ENCODE measurements at places on chromosomes 5 and 9.

- DNase-seq = no peak
Measured at GRCh38 chr5:113866763-113867162, 353.3 kb downstream of the YTHDC2 start.

GRCh38 chr5:94072116-94072515 is 330.7 kb upstream of the POU5F2 start:
- no peak for DNase-seq

GRCh38 chr5:9356351-9356825 is 189.5 kb downstream of the SEMA5A start:
- no peak for DNase-seq

- DNase-seq = no peak
Measured at GRCh38 chr9:12838546-12838945, 63.7 kb downstream of the LURAP1L start.

DNA sequence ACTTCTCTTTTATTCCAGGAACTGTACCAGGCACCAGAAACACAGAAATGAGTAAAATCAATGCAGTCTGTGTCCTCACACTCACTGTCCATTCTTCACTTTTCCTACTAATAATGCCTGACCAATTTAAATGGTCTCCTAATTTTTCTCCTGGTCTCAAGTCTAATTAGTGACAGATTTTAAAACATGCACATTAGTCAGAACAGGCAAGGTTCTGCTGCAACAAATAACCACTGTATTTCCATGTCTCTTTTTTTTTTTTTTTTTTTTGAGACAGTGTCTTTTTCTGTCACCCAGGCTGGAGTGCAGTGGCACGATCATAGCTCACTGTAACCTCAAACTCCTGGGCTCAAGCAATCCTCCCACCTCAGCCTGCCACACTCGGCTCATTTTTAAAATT is 99.6 kb downstream of the CEMIP2 start:
- no peak for DNase-seq

DNA sequence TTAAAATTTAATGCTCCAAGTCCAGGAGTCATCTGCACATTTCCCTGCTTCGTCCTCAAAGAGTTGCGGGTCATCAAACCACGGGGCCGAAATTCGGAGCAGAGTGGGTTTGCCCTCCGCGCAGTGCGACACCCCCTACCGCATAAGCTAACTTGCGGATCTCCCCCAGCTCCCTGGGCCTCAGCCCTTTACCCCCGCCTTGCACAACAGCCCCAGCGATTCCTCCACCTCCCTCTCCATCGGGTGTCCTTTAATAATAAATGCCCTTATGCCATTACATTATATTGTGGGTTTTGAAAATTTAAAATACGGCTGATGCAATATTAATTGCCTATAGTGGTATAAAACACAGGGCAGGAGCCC is 3.9 kb downstream of the POU4F3 start:
- no peak for DNase-seq

- peak; percentile 34 for DNase-seq
Measured at GRCh38 chr5:43389679-43390329, 22.4 kb downstream of the CCL28 start.

DNA sequence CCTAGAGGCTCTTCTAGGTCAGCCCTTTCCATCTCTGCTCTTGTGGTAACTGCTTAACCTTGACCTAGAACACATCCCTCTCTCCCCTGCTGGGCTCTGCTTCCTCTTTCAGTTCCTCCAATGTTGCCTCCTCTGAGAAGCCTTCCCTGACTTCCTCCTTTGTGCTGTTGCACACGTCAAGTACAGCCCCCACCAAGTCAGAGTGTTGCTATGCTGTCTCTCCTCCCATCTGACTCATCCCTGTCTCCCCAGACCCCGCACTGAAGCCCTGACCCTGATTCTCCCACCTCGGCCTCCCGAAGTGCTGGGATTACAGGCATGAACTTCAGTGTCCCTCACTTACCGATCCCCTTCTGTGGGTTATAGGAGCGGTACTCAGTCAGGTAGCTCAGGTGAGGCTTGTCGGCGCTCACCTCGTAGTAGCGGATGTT is 10.4 kb upstream of the TRIM14 start:
- DNase-seq = no peak

- DNase-seq = no peak
Measured at GRCh38 chr5:20231040-20231439, 243.0 kb upstream of the CDH18 start.

- DNase-seq = no peak
Measured at GRCh38 chr9:72805238-72805637, 147.6 kb downstream of the ALDH1A1 start.

DNA sequence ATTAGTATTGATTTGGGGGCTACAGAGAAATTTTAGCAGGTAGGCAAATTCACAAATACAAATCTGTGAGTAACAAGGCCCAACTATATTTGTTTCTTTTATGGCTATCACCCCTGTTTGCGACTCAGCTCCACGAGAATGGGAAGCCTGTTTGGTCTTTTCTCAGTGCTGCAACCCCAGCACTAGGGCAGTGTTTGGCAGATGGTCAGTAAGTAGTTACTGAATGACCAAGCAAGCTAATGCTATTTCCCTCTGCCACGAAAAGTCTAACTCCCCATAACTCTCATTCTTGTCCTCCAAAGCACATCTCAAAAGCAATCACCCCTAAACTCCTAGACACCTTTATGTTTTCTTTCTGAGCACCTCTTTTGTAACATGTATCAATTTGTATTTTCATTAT is 245.6 kb downstream of the DNAH5 start:
- no peak for DNase-seq

DNA sequence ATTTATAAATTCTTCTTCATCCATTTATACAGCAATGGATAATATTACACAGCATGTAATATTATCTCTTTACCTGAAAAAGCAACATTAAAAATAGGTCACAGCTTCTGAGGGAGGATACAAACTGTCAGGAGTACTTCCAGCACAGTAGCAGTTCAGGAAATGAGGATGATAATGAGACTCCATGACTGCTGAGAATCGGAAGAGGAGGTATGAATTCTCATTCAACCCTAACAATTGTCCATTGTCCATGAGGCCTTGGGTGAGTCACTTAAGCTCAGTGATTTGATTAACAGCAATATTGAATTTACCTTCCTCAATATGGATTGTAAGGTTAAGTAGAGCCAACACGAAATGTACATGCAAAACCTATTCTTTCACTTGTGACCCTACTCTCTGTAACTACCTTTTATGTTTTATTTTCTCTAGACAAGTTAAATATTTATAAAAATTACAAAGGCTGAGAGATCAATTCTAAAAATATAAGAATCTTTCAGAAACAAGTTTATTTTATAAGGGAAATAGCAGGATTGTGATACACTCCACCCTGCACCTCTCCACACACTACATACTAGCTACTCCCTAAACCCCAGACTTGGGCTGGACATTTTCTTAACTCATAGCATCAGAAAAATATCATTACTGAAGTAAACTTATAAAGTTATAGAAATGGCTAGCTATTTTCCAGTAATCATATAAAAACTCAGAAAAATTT is 159.1 kb upstream of the ACOT12 start:
- DNase-seq = no peak

DNA sequence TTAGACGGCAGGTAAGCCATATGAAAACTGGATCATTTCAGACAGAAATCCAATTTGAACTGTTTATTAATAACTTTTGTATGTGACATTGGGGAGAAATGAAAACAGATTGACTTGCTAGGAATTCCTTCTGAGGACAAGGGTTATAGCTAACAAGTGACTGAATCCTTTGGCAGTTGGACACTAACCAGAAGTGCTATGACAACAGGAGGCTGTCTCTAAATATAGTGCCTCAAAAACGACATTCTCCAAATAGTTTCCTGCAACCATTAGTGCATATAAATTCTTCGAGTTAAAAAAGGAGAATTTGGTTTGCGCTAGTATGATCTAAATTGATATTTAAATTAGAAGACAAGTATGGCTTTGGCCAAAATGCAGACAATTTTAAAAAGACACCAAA is 338.6 kb downstream of the PTPRD start:
- no peak for DNase-seq

- DNase-seq = no peak
Measured at GRCh38 chr5:177519463-177520235, 2.9 kb upstream of the DDX41 start.

DNA sequence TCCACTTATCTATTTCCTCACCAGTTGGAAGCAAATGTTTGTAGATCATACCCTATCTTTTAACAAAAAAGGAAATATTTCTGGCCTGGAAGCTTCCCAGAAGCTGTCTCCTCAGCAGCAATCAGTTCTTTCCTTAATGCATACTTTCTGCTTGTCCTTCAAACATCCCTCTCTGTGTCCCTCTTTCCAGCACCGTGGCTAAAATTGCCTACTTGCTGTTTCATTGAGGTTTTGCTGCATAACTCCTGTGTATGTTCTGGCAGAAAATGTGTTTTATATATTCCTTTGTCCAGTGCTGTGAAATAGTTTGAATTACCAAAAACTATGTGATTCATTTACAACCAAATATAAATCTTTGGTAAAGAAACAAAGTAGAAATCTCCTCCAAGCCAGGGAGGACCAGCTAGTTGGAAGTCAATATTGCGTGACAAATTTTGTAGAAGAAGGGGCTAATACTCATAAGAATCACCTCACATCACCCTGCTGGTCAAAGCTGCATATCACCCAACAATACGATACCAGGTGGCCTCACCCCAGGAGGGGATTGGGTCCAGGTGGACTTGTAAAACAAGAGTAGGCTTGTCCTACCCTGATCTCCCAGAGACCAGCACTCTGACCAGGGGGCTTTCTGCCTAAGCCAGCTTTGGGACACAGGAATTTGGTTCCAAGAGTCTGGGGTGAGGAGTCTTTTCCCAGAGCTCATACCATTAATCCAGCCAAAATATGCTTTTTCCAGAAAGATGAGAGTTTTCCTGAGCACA is 198.4 kb upstream of the SNX2 start:
- DNase-seq = no peak

DNA sequence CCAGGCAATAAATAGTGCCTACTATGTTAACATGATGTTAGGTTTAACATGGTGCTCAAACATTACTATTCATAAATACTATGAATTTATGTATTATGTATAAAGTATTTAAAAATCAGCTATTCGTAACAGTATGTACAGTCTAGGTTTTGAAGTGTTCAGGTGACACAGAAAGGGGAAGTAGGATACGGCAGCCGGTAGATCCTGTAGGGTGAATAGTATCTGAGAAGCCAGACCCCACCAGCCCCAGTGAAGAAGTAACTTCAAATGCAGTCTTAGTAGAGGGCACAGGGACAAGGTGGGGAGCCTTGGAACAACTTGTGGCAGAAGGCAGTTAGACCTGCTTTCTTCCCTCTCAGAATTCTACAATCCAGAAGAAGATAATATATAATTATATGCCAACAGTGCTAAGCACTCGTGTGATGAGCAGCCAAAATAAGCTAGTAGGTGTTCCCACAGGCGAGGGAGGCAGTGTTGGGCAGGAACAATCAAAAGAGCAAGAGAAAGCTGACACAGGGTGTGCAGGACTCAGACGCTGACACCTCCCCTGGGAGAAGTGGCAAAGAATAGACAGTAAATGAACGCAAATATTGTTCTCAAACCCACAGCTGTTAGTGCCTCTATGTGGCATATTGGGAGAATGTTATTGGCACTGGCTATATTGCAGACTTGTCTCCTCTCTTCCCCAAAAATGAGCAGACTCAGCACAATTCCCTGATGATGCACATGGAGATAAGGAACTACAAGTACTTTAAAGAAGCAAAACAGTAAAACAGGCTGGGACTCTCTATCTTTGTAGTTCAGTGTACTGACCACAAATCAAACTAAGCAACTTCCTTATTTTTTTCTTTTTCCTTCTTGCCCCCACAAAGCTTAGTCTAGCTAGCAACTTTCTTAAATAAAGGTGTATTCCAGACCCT is 4.6 kb downstream of the ZNF367 start:
- DNase-seq = peak; percentile 17

DNA sequence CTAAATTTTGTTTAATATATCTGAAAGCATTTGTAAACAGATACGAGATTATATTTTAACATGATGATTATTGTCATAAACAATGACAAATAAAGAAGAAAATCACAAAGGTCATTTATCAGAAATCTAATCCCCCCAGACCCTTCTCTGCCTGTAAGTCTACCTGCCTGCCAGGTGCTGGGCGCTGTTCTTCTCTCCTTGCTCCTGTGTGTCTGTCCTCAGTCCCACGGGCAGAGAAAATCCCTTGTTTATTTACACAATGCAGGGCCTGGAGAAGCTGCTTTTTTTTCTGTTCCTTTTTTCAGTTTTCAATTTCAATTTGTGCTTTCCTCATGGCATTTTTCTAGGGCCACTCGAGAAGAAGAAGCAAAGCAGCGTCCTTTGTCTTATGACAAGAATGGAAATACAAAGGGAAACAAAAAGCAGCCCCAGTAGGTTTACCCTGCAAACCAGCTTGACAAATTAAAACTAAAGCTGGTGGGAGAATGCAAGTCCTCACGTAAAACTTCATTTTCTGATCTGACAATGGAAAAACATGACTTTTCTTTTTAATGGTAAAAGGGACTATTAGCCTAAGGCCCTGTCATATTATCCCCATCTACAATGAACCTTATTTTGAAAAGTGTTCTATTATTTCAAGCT is 282.4 kb upstream of the KLF9 start:
- DNase-seq = no peak

GRCh38 chr9:137319739-137320551 is 17.9 kb upstream of the NRARP start:
- no peak for DNase-seq

- DNase-seq = peak; percentile 32
Measured at GRCh38 chr5:179265514-179266290, 79.6 kb downstream of the ADAMTS2 start.

- DNase-seq = no peak
Measured at GRCh38 chr9:11086561-11086960, 473.8 kb upstream of the PTPRD start.

- DNase-seq = no peak
Measured at GRCh38 chr9:108469654-108470053, 386.1 kb downstream of the ACTL7B start.

GRCh38 chr9:110282739-110283081 is 26.4 kb upstream of the TXN start:
- DNase-seq = no peak

DNA sequence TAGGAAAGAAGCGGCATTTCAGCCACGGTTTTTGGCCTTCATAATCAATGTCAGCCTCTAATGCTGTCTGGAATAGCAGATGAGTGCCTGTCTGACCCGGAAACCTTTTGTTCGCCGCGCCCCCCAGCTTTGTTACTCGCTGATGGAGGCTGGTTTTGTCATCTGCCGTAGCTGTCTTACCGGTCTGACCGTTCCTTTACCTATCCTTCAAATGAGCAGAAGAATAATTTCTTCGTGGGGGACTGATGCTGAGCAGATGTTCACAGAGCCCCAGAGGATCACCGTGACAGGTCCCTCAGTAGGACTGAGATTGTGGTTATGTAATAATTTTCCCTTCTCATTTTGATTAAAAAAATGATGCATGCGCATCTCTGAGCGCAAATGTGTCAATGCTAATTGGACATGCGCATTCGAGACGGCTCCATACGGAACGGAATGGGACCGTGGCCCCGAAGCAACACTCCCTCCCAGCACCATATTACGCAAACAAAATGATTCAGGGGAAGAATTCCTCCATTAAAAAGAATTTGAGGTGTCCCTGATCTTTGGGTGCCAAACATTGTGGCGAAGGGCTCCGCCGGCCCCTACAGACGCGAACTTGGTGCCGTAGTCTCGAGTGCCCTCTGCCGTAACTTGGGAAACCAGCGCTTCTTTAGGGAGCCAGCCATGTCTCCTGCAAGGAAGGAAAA is 27.6 kb downstream of the TLX3 start:
- DNase-seq = no peak

- DNase-seq = no peak
Measured at GRCh38 chr9:93978551-93978950, 23.4 kb upstream of the BARX1 start.
